ENCODE measurements at places on chromosomes 5 and 9. TPM values are rescaled to one million over a fixed set of nuclear protein-coding genes. Genes with fewer than 3 reads are reported as not detected.

ACSL6 gene
- 2.5 TPM for total RNA-seq

DNA sequence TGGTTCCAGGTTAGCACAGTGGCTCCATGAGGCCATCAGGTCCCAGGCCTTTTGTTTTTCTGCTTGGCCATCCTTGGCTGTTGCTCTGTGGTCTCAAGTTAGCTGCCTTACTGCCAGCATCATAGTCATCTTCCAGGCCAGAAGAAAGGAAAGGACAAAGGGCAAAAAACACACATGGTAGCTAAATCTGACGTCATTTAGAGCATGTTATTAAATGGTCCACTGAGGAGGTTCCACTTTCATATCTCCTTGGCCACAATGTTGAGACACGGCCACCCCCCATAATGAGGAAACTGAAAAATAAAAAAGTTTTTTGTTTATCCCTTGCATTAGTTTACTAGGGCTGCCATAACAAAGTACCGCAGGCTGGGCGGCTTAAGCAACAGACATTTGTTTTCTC, 106.4 kb upstream of the NIPBL start:
- DNase-seq, result no peak

DNA sequence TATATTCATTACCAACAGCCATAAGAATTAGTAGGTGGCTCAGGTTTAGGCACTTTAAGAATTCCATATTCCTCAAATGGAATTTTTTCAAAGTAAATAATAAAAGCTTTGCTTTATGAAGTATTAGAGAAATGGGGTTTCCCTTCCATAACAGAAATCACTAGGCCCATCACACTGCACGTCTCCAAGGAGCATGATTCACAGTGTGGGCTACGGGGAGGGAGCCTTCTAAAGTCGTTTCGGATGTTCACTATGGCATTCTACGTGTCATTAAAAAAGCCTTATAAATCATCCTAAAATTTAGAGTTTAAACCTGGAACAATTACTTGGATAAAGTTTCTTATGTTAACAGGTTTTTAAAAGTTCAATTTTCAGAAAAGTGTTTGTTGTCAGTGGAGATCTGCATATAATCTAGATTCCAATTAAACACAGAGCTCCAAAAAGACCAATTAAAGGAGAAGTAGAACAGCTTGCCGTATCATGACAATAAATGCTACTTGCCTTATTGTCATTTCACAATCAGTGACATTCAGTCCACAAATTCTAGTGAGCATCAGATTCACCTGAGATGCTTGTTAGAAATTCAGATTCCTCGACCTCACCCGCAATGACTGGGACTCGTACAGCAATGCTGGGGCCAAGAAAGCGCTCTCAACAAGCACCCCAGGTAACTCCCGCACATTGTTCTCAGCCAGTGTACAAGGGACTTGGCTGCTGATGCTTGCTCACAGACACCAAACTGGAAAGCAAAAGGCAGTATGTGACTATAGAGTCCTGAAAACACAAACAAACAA, 115.7 kb downstream of the NFIB start:
- DNase-seq, result no peak

- DNase-seq, result no peak
These were observed 38.6 kb downstream of the BOD1 start for GRCh38 chr5:173577817-173578216.

- no peak for DNase-seq
These were observed 60.6 kb downstream of the TJP2 start for GRCh38 chr9:69234683-69235082.

DNA sequence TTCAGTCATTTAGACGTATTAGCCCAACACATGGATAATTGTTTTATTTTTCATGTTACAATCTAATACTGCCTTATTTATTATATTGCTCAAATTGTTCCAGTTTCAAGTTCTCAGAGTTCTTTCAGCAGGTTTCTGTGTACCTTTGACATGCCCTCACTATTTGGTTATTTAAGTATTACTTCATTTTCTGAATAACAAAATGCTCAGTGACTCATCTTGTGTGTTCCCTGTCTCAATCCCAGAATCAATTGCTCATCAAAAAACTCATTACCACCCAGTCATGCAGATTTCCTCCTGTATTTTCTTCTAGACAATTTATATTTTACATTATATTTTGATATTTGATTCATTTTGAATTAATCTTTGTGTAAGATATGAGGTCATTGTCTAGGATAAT, 562.6 kb downstream of the ANXA1 start:
- DNase-seq, result no peak

- DNase-seq, result no peak
These were observed 87.5 kb downstream of the ANXA2R start for GRCh38 chr5:42952578-42952974.

DNA sequence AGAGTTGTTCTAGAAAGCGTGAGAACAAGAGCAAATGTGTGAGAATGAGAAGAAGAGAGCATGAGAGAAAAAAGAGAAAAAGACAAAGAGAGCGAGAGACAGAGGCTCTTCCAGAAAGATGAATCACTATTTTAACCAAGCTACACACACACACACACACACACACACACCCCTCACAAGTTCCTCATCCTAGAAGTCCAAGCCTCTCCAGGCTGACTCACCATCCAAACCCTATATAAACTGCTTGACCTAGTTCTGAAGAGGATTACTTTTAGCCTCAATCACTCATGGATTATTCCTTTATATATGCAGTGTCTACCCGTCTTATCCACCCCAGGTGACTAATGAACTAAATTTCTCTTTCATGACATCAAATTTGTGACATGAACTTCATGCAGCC, 37.6 kb downstream of the C9orf57 start:
- DNase-seq, result no peak

GRCh38 chr5:163706053-163706771, 200.8 kb downstream of the MAT2B start:
- no peak for DNase-seq

APBA1 gene
- total RNA-seq, result 0.15 TPM

TRIM23 gene
- 11.4 TPM for total RNA-seq

DNA sequence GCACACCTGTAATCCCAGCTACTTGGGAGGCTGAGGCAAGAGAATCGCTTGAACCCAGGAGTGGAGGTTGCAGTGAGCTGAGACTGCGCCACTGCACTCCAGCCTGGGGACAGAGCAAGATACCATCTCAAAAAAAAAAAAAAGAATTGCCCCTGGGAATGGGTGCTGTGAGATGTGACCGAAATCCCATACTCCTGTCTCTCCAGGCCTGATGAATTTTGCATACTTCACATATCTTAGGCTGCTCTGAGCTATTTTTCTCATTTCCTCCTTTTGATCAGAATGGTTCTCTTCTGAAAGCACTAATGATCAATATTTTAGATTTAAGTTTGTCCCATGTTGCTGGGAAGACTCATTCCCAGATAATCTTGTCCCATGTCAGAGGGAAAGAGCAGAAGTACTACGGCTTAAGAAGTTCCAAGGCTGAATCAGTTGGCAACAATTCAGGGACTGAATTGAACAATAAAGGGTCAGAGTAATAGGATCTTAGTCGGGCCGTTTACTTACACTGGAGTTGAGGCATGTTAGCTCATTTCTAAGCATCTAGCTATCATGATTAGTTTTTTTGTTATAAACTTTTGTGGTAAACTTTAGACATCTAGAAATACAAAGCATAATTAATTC, 44.2 kb upstream of the TENT2 start:
- DNase-seq, result no peak

- DNase-seq, result peak; percentile 50
These were observed 59.0 kb downstream of the MAT2B start for GRCh38 chr5:163564321-163564938.

GRCh38 chr9:84471816-84472215, 131.3 kb upstream of the SLC28A3 start:
- DNase-seq, result no peak

GRCh38 chr9:75088646-75089372, 495 bp downstream of the OSTF1 start:
- peak; percentile 55 for DNase-seq

PROB1 gene
- 0.69 TPM for total RNA-seq

GRCh38 chr5:35640623-35641022, 23.0 kb downstream of the SPEF2 start:
- no peak for DNase-seq

TNC gene
- total RNA-seq, result not detected

GRCh38 chr9:126424511-126424910, 97.9 kb downstream of the MVB12B start:
- DNase-seq, result no peak

C9orf153 gene
- not detected for total RNA-seq

ZNF883 gene
- 14.2 TPM for total RNA-seq

DNA sequence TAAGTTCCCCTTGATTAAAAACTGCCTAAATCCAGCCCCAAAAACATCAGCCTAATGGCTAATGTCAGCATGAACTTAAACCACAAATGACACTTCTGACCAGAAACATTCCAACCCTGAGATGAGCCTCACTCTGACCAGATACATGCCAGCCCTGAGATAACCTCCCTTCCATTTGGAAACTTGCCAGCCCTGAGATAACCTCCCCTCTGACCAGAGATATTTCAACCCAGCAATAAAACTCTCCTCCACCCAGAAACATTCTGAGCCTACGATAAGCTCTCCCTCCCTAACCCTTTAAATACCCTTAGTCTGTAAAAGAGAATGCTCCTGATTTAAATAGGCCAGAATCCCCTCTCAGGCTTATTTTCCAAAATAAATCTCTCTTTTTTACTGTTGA, 1035.7 kb upstream of the NUDT12 start:
- DNase-seq, result no peak

DNA sequence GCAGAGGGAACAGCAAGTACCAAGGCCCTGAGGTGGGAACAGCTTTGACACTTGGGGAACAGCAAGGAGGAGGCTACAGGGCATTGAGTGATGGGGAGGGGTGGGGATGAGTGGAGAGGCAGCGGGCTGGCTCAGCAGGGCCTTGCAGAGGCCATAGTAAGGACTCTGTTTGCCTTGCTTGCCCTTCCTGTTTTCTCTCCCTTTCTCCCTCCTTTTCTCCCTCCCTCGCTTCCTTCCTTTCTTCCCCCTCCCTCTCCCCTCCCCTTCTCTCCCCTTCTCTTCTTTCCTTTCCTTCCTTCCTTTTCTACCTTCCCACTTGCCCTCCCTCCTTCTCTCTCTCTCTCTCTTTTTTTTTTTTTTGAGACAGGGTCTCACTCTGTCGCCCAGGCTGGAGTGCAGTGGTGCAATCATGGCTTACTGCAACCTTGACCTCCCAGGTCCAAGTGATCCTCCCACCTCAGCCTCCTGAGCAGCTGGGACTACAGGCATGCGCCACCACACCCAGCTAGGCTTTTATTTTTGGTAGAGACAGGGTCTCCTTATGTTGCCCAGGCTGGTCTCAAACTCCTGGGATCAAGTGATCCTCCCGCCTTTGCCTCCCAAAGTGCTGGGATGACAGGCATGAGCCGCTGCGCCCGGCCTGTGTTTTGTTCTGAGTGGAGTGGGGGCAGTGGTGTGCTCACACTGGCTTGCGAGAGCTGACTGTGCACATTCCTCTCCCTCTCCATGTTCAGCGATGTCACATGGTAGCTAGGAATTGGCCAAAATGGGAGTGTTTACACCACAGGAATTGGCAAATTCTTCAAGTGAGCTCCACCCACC, 17.1 kb downstream of the IER5L start:
- no peak for DNase-seq

- DNase-seq, result no peak
These were observed 6.0 kb upstream of the ZNF354C start for GRCh38 chr5:179054036-179054785.

DNA sequence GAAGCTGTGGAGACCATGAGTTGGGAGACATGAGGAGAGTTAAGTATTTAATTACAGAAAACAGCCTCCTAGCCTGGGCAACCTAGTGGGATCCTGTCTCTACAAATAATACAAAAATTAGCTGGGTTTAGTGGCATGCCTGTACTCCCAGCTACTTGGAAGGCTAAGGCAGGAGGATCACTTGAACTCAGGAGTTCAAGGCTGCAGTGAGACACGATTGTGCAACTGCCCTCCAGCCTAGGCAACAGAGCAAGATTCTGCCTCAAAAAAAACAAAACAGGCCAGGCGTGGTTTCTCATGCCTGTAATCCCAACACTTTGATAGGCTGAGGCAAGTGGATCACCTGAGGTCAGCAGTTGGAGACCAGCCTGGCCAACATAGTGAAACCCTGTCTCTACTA, 52.6 kb downstream of the AQP7 start:
- DNase-seq, result no peak

KCNT1 gene
- not detected for total RNA-seq

- DNase-seq, result no peak
These were observed 624.1 kb downstream of the NR2F1-AS1 start for GRCh38 chr5:92956886-92957285.

DNA sequence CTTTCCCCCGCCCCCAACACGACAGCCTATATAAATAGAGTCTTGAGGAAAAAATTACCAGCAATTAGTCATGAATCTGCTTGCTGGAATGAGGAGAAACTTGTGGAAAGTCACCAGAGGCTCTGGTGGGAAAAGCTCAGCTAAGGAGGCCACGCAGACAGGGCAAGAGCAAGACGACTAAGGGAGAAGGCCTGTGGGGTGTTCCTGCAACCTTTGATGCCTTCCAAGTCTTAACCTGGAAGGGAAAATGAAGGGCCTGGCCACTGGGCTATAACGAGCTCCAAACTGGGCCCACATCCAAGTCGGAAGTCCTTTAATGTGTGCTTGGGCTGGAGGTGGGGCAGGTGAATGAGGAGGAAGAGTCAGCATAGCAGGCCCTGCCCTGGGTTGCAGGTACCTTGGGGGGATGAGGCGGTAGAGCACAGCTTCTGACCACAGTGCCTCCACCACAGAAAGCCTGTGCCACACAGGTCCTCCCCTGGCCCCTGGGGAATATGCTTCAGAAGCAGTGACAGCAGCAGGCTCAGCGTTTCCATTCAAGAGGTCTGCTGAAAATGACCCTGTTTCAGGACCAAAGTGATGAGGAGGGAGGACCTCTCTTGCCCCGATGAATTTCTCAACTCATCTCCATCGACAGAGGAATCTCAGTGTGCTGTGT, 92.8 kb upstream of the LRRTM2 start:
- DNase-seq, result peak; percentile 23

- DNase-seq, result no peak
These were observed 245.0 kb downstream of the PSAT1 start for GRCh38 chr9:78541868-78542443.

TMC1 gene
- 0.02 TPM for total RNA-seq

- DNase-seq, result no peak
These were observed 61.7 kb upstream of the LIFR start for GRCh38 chr5:38618154-38618553.

GRCh38 chr5:42360056-42360455, 63.2 kb upstream of the GHR start:
- no peak for DNase-seq

MYOT gene
- not detected for total RNA-seq

DNA sequence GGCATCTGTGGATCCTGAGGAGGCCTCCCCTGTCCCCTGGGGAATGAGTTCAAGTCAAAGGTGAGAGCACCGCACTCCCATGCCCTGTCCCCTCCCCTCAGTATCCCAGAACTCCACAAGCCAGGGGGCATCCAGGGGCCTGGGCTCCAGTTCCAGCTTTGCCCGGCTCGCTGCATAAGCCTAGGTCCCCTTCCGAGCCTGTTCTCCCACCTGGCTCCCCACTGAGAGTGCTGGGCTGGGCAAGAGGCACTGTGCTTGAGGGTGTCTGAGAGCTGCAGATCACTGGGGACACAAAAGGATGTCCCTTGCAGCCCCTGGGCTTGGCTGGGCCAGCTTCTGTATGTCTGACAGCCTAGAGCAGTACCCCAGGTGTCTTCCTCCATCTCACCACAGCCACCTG, 4.6 kb downstream of the DOK3 start:
- DNase-seq, result no peak

GRCh38 chr9:116027096-116027495, 126.5 kb upstream of the PAPPA start:
- no peak for DNase-seq

- no peak for DNase-seq
These were observed 17.5 kb downstream of the STXBP1 start for GRCh38 chr9:127629468-127630081.
